GM12865 (cell line): ENCODE measurements at places on chromosomes 5 and 9.

GRCh38 chr5:31894141-31894540 is 255.2 kb downstream of the PDZD2 start:
- DNase-seq: no peak

GRCh38 chr5:169632946-169633345 is 4.1 kb upstream of the DOCK2 start:
- DNase-seq: no peak

GRCh38 chr9:13387734-13388067 is 108.2 kb upstream of the MPDZ start:
- DNase-seq: no peak

GRCh38 chr5:110333384-110333783 is 393.1 kb downstream of the TMEM232 start:
- DNase-seq: peak; percentile 8

DNA sequence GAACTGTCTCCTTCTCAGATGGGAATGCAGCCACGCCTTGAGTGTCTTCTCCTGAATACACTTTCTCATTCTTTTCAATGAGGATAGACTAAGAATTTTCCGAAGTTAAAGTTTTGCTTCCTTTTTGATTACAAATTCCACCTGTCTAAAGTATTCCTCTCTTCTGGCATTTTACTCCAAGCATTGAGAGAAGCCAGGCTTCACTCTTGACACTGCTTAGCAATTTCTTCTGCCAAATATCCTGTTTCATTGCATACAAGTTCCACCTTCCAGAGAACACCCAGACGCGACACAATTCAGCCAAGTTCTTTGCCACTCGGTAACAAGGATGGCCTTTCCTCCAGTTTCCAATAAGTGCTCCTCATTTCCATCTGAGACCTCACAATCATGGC is 35.6 kb upstream of the COL5A1 start:
- no peak for DNase-seq

- DNase-seq: no peak
These were observed 46.7 kb downstream of the GRIA1 start for GRCh38 chr5:153537207-153537606.

GRCh38 chr5:60332244-60333004 is 367.5 kb downstream of the DEPDC1B start:
- no peak for DNase-seq

DNA sequence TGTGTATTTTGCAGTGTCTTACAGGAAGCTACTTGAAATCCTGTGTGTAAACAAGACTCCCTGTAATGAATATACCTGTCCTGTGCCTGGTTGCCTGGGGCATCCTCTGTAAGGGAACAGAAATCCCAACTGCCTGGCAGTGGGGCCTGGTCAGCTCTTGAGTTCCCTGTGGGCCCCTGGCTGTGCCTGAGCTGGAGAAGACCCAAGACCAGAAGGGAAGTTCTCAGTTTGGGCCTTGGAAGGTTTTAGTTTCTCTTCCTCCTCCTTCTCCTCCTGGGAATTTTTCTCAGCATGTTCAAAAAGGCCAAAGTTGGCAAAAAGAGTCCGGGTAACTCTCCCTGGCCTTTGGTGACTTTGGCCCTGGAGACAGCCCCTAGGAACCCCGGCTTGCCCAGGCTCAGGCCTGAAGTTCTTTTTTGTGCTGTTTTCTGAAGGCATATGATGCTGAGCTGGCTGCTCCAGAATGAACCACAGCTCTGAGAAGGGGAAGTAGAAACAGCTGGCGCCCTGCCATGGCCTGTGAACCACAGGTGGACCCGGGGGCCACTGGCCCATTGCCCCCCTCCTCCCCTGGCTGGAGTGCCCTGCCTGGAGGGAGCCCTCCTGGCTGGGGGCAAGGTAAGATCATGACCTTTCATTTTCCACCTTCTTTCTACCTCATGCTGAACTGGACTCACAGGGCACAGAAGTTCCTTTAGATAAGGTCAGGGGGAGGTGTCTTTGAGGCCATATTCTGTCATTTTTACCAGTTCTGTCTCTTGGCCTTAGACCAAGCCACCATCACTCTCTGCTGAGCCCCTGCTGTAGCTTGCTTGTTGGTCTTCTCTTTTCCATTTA is 5.8 kb downstream of the TMEM268 start:
- peak; percentile 82 for DNase-seq

DNA sequence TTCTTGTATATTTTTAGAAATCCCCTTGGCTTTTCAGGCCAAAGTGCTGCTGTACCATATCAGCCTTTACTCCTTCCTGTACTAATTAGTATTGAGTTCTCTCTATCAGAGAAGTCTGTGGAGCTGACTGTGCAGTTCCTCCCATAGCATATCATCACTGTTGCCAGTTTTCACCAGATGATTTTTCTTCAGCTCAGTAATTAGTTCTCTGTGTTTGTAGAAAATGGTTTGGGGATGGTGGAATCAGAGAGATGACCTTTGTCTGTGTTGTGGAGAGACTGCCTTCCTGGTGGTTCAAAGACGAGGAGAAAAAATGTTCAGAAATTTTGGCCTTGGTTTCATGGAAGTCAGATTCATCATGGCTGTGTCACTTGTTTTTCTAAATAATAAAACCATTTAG is 227.5 kb upstream of the ACTBL2 start:
- no peak for DNase-seq

- DNase-seq: no peak
These were observed 342.1 kb downstream of the TAF11L14 start for GRCh38 chr5:17976404-17976803.

GRCh38 chr5:180668835-180669596 is 19.6 kb upstream of the FLT4 start:
- no peak for DNase-seq

GRCh38 chr5:144972317-144972716 is 801.6 kb downstream of the KCTD16 start:
- DNase-seq: no peak

DNA sequence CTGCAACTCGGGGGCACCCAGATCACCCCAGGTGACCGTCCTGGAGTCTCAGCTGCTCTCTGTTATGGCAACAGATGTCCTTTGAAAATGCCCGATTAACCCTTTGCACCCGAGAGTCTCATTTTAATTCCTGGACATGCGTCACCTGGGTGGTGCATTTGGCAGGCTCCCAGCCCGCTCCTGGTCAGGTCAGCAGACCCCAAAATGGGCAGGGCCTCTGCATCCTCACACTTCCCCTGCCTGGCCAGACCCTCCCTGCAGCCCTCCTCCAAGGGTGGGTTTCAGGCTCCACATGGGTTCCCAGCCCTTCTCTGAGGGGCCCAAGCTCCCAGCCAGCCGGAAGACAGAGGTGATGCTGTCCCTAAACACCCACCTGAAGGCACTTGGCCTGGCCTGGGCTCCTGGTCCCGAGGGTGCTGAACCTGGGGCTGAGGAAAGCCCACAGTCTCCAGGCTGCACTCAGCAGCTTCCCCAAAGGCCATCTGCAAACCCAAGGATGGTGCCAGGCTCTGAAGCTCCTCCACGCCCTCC is 69.4 kb downstream of the PSMB7 start:
- no peak for DNase-seq

DNA sequence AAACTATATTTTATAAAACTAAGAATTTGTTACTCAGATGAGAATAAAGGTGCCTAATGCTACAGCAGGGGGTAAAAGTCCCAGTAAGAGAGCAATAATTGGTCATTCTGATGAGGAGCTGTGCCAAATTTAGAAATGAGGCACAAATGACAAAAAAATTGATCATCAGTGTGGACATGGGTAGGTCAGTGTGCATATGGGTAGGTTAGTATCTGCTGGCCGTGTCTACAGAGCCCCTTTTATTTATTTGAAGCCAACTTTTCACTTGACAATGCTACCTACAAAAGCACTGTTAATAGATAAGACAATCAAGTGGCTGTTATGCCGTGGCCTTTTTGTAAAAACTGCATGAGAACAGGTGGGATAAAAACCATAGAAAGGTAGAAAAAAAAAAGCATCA is 454.6 kb downstream of the RAB3C start:
- no peak for DNase-seq

GRCh38 chr9:137720571-137721110 is 101.8 kb downstream of the EHMT1 start:
- no peak for DNase-seq

DNA sequence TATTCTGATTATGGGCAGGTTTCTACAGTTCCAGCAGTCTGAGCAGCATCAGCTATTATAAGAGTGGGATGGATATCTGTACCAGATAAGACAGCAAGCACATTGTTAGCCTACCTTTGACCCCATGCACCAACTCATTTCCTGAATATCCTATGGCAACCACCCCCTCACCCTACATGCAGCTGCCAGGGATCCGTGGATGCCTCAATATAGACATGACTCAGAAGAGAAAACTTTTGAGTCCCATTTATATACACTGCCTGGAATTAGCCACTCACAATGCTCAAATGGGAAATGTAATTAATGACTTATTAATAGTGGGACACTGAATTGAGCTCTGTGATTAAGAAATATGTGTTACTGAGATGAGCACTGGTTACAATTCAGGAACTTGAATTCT is 124.4 kb downstream of the SSBP2 start:
- DNase-seq: no peak

DNA sequence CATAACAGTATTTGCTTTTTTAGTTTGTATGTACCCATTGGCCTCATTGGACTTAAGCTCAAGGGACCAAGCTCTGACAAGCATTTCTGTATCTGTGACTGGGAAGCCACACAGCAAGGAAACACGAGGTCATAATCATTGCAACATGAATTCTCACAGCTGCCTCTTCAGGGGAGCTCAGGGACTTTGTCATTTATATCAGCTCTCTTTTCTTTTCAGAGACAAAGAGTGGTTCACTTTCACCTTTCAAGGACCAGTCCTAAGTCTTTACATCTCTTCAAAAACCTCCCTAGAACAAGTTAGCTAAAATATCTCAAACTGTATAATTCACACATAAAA is 58.6 kb downstream of the ADAMTS12 start:
- DNase-seq: no peak

DNA sequence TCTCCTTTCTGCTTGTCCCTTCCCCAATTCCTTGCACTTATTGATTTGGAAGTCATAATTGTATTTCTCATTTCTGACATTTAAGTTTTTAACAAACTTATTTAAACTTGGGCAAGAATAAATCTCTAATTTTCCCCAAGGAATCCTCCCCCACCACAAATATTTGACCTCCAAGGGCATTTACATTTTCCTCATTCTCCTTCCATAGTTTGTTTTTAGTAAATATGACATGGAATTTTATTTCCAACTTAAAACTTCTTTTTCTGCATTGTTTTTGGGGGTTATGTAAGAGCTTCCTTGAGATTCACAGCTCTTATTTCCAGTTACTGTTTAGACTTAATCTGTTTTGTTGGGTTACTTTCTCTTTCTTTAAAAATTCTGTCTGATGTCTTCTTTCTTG is 64.9 kb downstream of the ZNF618 start:
- no peak for DNase-seq

GRCh38 chr5:156405988-156406387 is 79.0 kb downstream of the SGCD start:
- DNase-seq: no peak

- DNase-seq: no peak
These were observed 4.8 kb upstream of the TMEM171 start for GRCh38 chr5:73115399-73116051.
